ENCODE measurements at places on chromosomes 13 and 19.
A peak's percentile ranks its signal among the peaks of the same experiment; 100 is the strongest.

- no peak for DNase-seq
Observed at GRCh38 chr13:89916551-89916950, 1430.9 kb upstream of the MIR17HG start.

DNA sequence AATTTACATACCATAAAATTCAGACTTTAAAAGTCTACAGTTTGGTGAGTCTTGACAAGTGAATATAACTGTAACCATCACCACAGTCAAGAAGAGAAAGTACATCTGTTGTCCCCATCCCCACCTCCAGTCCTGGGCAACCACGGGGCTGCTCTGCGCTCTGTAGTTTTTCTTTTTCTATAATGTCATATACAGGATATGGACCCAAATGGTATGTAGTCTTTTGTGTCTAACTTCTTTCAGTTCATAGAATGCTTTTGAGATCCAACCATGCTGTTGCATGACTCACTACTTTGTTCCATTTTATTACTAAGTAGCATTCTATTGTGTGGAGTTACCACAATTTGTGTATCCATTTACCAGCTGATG is 103.9 kb downstream of the DOCK9 start:
- DNase-seq, result no peak

- no peak for DNase-seq
Observed at GRCh38 chr19:51018745-51019543, 565 bp downstream of the KLK10 start.

- DNase-seq, result no peak
Observed at GRCh38 chr19:17074634-17075034, 618 bp downstream of the HAUS8 start.

GRCh38 chr13:49021953-49022352 is 46.2 kb downstream of the FNDC3A start:
- DNase-seq, result no peak

DNA sequence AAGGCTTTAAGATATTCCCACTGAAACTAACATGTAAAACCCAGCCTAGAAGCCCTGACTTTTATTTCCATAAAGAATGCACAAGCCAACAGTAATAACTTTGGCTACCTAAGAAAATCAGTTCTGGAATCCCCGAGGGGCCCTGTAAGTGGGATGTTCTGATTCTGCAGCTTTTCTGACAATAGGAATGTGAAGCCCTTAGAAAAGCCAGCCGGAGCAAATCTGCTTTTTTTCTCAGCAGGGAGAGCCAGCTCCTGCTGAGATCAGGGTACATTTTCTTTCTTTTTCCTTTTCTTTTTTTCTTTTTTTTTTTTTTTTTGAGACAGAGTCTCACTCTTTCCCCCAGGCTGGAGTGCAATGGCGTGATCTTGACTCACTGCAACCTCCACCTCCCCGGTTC is 8.0 kb upstream of the GARRE1 start:
- DNase-seq, result no peak

- DNase-seq, result no peak
Observed at GRCh38 chr13:41639237-41639904, 182.0 kb downstream of the RGCC start.

- no peak for DNase-seq
Observed at GRCh38 chr19:35562336-35562735, 1.1 kb downstream of the ATP4A start.

DNA sequence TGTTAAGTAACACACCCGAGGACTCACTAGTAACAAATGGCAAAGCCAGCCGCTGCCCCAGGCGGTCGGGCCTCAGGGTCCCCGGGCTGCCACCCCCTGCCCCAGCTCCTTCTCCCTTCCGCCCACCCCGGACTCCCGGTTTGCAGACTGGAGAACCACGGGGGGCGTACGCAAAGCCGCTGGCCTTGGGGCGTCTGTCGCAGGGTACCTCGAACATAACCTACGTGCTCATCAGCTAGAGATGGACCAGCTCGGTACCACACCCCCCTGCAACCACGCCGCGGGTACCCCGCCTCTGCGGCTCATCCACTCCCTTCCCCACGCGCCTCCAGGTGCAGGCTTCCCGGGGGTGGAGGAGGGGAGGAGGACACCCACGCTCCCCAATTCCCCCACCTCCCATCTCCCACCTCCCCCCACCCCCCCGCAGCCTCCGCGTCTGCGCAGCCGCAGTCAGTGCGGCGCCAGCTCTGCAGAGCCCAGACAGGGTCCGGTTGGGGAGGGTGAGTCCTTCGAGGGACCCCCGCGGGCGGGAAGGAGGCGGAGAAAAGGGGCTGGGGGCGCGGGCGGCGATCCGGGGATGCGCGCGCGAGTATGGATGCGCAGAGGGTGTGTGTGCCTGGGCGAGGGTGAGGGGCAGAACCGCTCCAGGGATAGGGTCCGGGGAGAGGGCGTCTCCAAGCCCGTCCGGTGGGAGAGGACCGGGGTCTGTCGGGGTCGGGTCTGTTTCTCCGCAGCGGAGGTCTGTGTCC is at the start of gene SMIM17:
Gene SMIM17 (plus strand): TSS at position 449 of the 749 bp plus-strand sequence. CDS start 2,509 bp downstream, outside the sequence.
- DNase-seq, result no peak

DNA sequence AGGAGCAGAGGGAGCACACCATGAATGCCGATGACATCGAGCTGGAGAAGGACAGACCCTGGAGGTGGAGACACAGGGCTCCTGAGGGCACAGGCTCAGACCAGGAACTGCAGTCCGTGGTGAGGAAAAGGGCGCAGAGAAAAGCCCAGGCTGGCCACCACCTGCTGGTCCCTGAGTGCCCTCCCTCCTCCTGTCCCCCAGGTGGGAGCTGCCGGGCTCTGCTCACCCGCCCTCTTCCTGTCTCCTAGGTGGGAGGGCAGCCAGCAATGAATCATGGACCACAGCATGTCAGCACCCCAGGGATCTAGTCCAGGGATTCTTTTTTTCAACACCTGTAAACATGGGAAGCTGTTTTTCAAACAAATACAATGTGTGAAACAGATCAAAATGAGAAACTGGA is 94.6 kb upstream of the ARHGEF7 start:
- no peak for DNase-seq

DNA sequence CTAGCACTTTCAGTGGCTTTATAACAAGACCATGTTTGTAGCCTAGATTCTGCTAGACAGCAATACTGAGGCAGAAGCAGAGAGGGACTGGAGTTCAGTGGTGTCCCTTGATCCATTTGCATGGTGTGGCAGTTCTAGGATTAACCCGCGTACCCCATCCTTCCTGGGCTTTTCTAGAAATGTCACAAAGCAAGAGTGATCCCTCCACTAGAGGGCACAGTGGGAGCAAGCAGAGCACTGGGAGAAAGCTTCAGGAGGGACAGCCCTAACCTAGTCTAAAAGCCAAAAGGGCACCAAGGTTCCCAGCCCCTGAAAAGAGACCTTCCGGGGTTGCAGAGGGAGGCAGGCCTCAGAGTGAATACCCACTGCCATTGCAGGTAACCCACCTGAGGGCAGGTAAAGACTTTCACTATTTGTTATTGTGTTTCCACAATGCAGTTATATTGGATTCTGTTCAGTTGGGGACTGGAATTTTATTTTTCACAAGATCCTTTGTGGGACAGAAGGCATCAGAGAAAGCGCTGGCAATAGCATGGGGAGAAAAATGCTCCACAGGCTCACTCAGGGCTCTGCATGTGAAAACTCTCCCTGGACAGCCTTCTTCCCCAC is 170.6 kb downstream of the FLT1 start:
- peak; percentile 72 for DNase-seq

- peak; percentile 64 for DNase-seq
Observed at GRCh38 chr13:99265821-99266426, 7.7 kb upstream of the GPR18 start.

- DNase-seq, result no peak
Observed at GRCh38 chr19:5030136-5030820, 61.4 kb downstream of the KDM4B start.

- DNase-seq, result peak; percentile 39
Observed at GRCh38 chr13:79393564-79394249, 12.3 kb downstream of the RBM26 start.

GRCh38 chr13:43567608-43568007 is 219.2 kb downstream of the ENOX1 start:
- DNase-seq, result no peak

GRCh38 chr13:114109641-114110041 is 22.8 kb downstream of the RASA3 start:
- DNase-seq, result no peak

GRCh38 chr19:7366701-7367420 is 18.1 kb downstream of the ARHGEF18 start:
- DNase-seq, result peak; percentile 73

- DNase-seq, result no peak
Observed at GRCh38 chr19:5850743-5851293, 431 bp downstream of the FUT3 start.

GRCh38 chr13:61142506-61142905 is 273.1 kb downstream of the PCDH20 start:
- no peak for DNase-seq

DNA sequence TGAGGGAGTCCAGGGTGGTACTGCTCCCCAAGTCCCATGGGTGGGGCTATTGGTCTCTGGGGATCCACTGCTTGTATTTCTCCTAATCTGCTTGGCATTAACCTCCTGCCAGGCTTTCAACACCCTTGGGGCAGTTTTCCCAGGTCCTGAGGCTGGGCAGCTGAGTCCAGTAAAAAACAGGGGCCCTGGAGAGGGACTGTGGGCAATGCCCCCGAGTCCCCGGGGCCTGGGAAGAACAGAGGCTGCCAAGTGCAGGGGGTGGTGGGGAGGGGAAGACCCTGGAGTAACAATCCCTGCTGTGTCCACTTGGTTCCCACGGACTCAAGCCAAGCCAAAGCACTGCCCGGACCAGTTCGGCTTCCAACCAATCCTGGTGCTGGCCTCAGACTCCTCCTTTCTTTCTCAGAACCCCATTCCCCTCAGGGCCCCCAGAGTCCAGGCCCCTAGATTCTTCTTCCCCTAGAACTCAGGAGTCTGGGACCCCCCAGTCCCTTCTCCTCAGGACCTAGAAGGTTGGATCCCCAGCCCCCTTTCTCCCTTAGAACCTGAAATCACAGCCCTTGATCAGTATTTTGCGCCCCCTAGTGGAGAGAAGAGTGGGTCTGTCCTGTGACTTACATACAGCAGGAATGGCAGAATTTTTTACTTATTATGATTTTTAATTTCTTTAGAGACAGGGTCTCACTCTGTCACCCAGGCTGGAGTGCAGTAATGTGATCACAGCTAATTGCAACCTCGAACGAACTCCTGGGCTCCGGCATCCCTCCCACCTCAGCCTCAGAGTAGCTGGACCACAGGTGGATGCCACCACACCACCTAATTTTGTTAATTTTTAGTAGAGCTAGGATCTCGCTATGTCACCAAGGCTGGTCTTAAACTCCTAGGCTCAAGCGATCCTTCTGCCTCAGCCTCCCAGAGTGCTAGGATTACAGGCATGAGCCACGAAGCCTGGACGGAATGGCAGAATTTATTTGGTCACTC is 3.7 kb upstream of the CLPTM1 start:
- DNase-seq, result peak; percentile 83

GRCh38 chr19:38809592-38810252 is 3.0 kb downstream of the LGALS4 start:
- no peak for DNase-seq

GRCh38 chr13:93217721-93218261 is 8.8 kb upstream of the GPC6 start:
- DNase-seq, result no peak

DNA sequence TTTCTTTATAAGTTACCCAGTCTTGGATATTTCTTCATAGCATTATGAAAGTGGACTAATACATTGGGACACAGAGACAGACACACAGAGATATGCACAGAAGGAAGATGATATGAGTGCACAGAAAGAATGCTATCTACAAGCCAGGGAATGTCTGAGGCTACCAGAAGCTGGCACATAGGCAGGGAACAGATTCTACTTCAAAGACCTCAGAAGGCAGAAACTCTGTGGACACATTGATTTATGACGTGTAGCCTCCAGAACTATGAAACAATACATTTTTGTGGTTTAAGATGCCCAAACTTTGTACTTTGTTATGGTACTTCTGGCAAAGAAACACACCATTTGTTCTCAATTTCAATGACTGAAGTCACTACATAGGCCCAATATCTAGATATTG is 556.7 kb downstream of the PCDH9 start:
- DNase-seq, result no peak

GRCh38 chr19:40601134-40601974 is at the start of gene LTBP4:
LTBP4 (plus strand) TSS chr19:40601369; CDS start chr19:40601388, 19 bp downstream.
- DNase-seq, result peak; percentile 41

DNA sequence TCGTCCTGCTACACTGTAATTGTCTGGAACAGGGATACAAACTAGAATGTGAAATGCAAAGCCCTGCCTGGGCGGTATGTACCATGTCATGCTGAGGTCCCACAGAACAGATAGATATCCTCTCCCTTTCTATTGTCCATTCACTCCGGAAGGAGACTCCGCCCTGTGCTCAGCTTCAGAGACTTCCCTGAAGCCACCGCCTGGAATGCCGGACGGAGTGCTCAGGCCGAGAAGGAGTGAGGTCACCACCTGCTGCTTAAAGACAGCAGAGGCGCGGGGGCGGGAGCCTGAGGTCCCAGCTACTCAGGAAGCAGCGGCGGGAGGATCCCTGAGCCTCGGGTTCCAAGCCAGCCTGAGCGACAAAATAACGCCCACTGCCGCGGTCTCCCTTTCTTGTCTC is 890 bp upstream of the ZNF611 start:
- DNase-seq, result no peak
